ENCODE measurements at places on chromosomes 11 and 22.
A peak's percentile ranks its signal among the peaks of the same experiment; 100 is the strongest.

DNA sequence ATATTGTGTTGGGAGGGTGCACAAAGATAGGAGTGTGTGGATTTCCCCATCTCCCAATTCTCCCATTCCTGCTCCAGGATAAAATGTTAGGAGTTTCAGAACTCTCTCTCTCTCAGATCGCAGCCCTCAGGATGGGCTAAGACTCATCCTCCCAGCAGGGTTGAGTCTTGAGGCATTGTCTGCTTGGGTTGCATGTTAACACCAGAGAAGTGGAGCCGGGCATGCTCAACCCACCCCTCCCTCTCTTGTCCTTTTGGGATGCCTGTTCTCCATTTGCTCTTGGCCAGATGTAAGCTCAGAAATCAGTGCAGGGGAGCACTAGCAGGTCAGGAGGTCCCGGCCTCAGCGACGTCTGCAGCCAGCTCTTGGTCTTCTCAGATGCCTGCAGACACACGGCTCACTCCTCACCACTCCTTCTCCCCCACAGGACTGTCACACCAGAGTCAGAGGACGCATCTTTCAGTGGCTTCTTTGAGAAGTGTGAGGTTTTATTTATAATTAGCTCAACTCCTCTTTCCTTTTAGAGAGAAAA lies 1456.5 kb downstream of the TBC1D22A start:
- no peak for DNase-seq

DNA sequence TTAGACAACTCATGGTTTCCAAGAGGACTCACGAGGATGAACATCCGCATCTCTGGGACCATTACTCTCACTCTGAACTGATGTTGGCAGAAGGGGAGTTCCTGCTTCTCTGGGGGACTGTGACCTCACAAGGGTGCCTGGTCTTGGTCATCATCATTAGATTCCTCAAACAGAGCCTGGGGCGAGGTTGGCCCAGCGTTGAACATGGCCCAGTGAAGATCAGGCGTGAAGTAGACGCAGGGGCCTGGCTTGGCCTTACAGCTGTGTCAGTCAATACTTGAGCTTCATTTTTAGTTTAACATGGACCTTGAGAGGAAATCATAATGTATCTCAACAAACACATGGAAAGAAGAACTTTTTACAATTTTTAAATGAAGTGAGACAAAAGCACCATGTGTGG lies 617.1 kb downstream of the BRD1 start:
- no peak for DNase-seq

- DNase-seq, result no peak
These were observed 18.9 kb upstream of the MOB2 start for GRCh38 chr11:1505480-1505879.

DNA sequence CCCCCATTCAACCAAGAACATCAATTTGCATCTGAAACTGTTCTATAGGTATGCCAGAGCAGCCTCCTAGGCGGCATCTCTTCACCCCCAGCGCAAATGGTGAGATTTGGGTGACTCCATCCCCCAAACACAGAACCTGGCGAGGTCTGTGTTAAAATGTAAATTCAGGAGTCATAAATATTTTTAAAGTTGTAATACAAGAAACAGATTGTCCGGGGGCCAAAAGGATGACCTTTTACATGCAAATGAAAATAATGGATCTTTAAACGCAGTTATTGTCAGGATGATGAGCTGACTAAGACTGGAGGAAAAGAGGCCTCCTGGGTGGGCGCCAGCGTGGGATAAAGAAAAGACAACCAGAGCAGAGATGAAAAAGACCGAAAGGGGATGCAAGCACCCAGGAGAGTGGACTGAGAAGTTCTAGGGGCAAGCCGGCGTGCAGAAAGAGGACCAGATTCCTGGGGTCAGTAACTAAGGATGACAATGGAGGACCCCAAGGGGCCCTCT lies 16.0 kb upstream of the ADA2 start:
- DNase-seq, result no peak

GRCh38 chr11:70854201-70854600 lies 398.2 kb downstream of the SHANK2 start:
- DNase-seq, result no peak

DNA sequence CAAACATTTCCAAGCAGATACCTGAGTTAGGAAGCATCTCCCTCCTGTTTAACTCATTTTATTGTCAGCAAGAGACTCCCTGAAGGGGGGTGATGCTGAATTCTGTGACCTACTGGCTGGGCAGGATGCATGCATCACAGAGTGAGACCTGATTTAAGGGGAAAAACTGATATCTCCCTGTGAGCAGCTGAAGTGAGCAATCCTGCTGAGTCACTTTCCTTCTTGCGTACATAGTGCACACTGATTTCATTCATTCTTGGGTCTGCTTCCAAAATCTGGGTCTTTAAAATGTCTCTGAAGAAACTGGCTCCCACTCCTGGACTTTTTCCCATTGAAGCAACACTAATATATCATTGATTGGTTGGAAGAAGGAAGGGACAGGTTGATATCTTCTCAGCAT lies 23.3 kb downstream of the P4HA3 start:
- DNase-seq, result peak; percentile 85

GRCh38 chr11:46710821-46711269 lies 8.2 kb upstream of the F2 start:
- peak; percentile 75 for DNase-seq

DNA sequence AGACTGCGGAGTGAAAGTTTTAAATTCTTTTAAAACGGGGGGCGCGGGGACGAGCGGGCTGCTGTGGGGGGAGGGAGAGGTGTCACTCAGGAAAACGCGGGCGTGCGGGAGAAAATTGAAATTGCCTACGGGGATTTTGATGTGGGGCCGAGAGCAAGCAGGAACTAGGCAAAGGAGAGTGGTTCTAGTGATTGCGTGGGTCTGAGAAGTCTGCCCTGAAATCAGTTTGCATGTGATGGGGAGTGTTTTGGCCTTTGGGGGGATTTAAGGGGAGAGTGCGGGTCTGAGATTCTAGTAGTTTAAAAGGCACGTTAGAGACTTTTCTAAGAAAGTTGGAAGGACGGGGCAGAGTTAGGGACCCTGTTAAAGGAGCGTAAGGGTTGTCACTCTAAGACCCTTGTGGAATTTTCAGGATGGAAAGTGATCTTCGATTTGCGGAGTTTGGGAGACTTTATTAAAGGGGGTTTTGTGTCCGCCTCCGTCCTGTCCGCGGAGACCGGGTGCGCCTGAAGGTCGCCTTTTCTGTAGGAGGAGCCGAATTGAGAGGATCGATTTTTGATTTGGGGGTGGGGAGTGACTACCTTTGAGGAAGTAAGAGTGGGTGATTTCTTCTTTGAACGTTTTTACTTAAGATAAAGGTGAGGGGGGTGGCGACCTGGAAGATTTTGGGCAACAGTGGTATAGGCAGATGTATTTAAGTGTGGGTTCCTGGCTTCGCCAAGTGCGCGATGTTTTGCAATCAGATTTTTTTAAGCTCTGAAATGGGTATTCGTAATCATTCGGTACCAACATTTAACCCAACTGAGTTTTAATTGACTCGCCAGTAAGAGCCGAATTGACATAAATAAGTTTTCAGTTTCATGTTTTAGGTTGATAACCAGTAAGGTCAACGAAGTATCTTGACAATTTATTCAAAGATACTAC lies 1.1 kb downstream of the EED start:
- DNase-seq, result peak; percentile 13

GRCh38 chr11:3106736-3107524 lies 49.7 kb upstream of the CARS1 start:
- no peak for DNase-seq
